WERI-Rb-1 (cell line): ENCODE measurements at places on chromosomes 5 and 9.
A peak's percentile ranks its signal among the peaks of the same experiment; 100 is the strongest.

- no peak for DNase-seq
These were observed 41.7 kb upstream of the MATR3 start for GRCh38 chr5:139251695-139252288.

GRCh38 chr9:91119679-91120078, 242.0 kb downstream of the AUH start:
- DNase-seq = no peak

- DNase-seq = peak; percentile 14
These were observed 10.2 kb downstream of the CEP72 start for GRCh38 chr5:622359-622758.

- no peak for DNase-seq
These were observed 54.4 kb upstream of the AFAP1L1 start for GRCh38 chr5:149217096-149217802.
